GM23338 (cell line): ENCODE measurements at places on chromosomes 16 and 17. TPM values are rescaled to one million over a fixed set of nuclear protein-coding genes. Genes with fewer than 3 reads are reported as not detected.

The RNU2-1 gene
- not detected in 2 replicates for total RNA-seq

The TPSD1 gene
- total RNA-seq, result 0.17 TPM in 1 of 2 replicates, not detected in the other

The MMP15 gene
- 72.4 and 79.1 TPM in 2 replicates for total RNA-seq

The DNASE1L2 gene
- total RNA-seq, result 0.66 TPM in 1 of 2 replicates, not detected in the other

The AHSP gene
- not detected in 2 replicates for total RNA-seq

The CCDC78 gene
- 3.5 and 12.6 TPM in 2 replicates for total RNA-seq

The MAP2K3 gene
- 30.6 and 31.7 TPM in 2 replicates for total RNA-seq

The HAS3 gene
- total RNA-seq, result 54.9 and 56.7 TPM in 2 replicates

The DNAI2 gene
- total RNA-seq, result not detected in 2 replicates

The C17orf67 gene
- total RNA-seq, result 0.85 and 1.0 TPM in 2 replicates
